ENCODE measurements at places on chromosomes 16 and 17.

- DNase-seq = no peak
Observed at GRCh38 chr17:63153488-63153887, 187.5 kb downstream of the TANC2 start.

- no peak for DNase-seq
Observed at GRCh38 chr17:32516940-32517701, 30.3 kb downstream of the CDK5R1 start.

DNA sequence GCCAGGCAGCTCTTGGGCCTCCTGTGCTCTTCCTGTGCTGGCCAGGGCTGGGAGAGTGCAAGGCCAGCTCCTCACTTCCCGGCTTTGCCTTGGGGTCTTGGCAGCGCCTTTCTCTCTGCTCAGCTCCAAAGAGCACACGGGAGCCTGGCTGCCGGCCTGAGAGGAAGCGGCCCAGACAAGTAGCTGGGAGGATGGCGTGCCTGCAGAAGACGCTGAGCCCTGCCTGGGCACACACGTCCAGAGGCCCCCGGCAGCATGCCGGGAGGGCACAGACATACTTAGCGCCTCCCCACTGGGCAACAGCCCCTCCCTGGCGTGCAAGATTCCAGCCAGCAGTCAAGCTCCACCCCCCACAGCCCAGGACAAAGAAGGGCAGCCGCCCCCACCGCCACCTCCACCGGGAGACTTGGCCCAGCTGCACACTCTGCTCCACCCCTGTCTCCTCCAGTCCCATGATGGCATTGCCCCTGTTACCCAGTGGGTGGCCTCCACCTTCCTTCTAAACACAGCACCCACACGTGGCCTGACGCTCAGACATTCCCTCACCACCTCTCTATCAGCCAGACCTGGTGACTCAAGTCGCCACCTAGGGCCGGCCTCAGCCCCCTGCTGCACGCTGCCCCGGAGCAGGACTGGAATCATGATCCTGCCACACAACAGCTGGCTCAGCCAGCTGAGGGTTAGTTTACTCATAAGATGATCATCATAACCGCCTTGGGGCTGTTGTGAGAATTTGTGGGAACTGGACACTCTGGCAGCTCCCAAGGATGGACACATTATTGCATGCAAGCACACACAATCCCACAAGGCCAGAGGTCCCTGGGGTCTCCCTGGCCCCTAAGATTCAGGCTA is 12.4 kb downstream of the SGCA start:
- no peak for DNase-seq

GRCh38 chr16:50269061-50269705 is 2.8 kb downstream of the ADCY7 start:
- no peak for DNase-seq

- no peak for DNase-seq
Observed at GRCh38 chr17:17834974-17835373, 1.8 kb downstream of the SREBF1 start.

DNA sequence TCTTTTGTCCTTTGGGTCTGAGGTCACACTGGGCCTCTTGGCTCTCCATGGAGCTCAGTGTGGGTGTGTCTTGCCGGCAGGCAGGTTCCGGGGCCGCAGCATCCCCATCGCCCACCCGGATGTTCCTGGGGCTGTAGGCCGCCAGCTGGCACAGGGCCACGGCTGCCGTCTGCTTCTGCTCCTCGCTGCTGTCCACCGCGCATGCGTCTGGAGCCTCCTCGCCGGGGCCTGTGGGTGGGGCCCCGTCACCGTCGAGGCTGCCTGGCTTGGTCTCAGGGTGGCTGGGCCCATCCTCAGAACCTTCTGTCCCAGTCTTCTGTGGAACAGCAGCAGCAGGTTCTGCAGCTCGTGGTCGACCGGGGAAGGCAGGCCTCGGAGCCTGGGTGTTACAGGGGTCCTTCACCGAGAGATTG is 9.6 kb downstream of the ZNF750 start:
- DNase-seq = no peak

DNA sequence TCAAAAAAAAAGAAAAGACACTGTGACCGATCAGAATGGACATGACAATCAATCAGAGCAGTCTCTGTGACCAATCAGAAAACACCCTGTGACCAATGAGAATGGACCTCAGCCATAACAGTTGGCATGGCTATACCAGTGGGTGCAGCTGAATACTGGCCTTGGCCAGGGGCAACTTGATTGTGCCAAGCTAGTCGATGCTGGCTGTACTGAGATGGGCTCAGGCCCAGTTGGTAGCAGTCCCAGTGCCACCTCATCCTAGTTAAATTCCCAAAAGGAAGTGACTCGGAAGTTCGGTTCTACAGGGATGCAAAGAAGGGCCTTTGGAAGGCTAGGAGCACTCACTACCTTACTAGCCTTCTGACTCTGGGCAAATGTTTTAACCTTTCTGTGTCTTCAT is 37.2 kb upstream of the BCO1 start:
- no peak for DNase-seq

DNA sequence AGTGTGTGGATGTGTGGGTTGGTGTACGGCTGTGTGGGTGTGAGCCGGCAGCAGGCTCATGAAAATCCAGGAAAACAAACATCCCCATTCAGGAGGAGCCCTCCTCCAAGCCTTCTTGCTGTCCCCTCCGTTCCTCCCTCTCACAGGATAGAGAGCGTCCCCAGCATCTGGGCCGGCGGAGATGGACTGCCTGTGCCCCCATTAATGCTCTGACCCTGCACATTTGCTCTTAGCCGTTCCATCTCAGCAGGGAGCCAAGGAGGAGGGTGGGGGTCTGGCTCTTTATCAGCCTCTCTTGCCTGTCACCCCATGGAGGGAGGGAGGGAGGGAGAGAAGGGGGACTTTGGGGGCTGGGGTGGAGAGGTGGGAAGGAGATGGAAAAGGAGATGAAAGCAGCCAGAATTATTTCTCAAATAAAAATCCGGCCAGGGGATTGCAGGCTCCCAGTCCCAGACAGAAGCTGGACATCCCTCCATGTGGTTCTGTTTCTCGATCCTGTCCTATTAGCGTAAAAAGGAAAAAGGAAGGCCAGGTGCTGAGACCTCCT is 240.0 kb upstream of the ZFHX3 start:
- DNase-seq = no peak

DNA sequence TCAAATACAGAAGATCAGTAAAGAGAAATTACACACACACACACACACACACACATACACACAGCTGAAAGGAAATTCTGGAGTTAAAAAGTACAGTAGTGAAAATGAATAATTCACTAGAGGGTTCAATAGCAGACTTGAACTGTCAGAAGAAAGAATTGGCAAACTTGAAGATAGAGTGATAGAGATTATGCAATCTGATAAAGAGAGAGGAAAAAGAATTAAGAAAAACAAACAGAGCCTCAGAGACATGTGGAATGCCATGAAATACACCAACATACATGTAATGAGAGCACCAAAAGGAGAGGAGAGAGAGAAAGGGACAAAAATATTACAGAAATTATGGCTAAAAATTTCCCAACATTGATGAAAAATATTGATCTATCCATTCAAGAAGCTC is 60.7 kb downstream of the MMD start:
- DNase-seq = no peak

GRCh38 chr17:31495022-31495885 is 103.8 kb downstream of the RAB11FIP4 start:
- DNase-seq = no peak

- DNase-seq = no peak
Observed at GRCh38 chr17:45432405-45433158, at the start of gene ARHGAP27. ARHGAP27 (minus strand) TSS chr17:45432870; CDS start chr17:45430279, 2,591 bp downstream.

- DNase-seq = no peak
Observed at GRCh38 chr17:44333371-44333770, 8.7 kb upstream of the SLC25A39 start.

GRCh38 chr17:1271441-1271840 is 1.2 kb downstream of the BHLHA9 start:
- no peak for DNase-seq

DNA sequence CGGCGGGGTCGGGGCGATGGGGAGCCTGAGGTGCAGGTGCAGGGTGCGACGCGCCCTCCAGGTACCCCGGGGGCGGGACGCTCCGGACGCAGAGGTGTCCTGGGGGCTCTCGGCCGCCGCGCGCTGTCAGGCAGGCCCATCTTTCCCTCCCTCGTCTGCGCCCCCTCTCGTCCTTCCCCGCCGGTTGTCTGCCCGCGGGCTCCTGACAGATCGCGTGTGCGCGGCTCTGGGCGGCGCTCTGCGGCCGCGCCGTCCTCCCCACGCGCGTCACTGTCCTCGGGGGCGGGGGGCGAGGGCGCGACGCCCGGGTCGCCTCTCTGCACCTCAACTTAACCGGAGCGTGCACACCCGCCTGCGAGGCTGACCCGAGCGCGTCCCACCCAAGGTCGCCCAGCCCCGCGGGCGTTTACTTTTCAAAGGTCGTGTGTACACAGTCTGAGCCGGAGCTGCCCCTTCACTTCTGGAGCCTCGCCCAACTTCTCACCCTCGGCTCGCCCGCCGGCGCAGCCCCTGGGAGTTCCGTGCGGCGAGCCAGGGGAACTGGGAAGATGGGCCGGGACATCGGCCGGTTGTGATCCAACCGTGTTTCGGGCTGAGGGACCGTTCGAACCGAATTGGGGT is 512 bp downstream of the AKAP1 start:
- DNase-seq = no peak

GRCh38 chr16:86505185-86505898 is 5.0 kb upstream of the FOXF1 start:
- DNase-seq = no peak

DNA sequence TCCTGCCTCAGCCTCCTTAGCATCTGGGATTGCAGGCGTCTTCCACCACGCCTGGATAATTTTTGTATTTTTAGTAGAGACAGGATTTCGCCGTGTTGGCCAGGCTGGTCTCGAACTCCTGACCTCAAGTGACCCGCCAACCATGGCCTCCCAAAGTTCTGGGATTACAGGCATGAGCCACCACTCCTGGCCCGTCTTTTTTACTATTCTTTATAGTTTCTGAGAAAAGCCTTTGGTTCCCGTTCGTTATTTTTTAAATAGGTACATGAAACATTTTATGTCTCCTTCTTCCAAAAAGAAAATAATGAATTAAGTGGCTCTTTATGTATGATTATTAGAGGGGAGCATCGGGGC is 570 bp upstream of the BCO1 start:
- DNase-seq = no peak

DNA sequence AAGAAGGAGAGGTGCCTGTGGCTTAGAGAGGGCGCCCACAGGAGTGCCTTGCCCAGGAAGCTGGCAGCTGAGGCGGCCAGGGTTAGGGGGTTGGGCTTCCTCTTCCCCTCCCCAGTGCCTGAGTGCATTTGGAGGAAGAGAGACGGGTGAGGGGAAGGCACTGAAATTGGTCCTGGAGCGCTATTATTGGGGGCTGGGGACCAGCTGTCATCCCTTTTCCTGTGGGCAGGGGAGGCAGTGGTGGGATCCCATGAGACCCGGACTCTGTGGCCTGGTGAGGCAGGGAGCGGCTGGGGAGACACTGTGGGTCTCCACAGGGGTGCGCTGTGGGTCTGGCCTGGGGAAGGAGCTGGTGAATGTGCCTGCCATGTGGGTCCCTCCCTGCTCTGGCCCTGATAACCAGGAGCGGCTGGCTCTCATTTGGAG is 259.7 kb downstream of the SEC14L1 start:
- DNase-seq = peak; percentile 58

DNA sequence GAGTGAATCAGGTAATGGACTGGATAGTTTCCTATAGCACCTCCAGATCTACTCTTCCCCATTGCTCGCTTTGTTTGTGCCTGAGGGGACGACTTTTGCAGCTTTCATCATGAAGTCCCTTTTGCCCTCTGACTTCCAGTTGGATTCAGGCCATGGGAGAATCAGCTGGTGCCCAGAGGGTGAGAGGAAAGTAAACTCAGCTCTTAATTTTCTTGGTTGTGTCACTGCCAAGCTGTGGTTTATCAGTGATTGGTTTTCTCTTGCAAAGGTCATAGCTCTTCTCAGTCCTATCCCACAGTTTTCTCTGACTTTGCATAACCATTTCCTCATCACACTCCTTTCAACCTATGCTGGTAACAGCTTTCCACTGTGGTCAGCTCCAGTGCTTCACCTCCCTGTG is 200.1 kb downstream of the KCNJ2 start:
- no peak for DNase-seq

DNA sequence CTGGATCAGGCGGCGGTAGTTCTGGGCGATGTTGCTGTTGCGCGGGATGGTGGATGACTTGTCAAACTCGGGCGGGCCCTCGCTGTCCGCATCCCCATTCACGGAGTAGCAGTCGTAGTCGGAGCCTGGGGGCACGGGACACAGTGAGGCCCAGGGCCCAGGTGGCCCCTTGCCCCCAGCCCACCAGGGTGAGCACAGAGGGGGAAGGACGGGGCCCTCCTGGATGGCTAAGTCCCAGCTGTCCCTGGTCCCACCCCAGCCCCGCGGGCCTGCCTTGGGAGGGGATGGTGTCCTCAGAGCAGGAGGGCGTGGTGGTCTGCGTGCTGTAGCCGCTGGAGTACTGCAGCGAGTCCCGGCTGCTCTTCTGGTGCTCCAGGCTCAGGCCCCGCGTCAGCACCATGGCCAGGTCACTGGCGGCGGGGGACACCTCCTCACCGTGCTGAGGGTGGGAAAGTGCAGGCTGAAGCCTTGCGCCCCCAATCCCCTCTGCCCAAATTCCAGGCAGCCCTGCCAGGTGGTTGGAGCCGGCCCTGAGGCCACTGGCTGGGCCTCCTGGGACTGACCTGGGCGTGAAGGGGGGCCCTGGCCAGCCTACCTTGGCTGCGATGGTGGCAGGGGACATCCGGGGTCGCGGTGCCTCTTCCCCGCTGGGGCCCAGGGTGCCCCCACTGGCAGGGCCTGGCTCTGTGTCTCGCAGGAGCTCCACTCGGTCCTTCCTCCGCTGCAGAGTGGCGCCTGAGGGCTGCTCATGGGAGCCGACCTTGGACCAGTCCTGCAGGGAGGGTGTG is 18.2 kb downstream of the IL34 start:
- DNase-seq = no peak

DNA sequence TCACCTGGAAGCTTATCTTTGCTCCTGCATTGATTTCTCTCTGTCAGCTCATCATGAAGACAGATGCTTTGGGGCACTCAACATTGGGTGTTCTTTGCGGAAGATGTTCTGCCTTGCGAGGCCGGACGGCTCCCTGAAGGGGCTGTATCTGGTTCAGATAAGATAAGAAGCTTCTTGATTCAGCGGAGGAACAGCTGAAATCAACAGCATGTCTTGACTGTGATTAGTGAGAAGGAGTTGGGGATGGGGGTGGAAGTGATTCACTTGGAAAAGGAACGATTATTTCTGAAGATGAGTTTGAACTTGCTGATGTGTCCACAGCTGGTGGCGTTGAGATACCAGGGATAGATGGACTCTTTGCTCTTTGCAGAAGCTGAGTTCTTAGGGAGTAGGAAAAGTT is 126.9 kb upstream of the WSCD1 start:
- no peak for DNase-seq

DNA sequence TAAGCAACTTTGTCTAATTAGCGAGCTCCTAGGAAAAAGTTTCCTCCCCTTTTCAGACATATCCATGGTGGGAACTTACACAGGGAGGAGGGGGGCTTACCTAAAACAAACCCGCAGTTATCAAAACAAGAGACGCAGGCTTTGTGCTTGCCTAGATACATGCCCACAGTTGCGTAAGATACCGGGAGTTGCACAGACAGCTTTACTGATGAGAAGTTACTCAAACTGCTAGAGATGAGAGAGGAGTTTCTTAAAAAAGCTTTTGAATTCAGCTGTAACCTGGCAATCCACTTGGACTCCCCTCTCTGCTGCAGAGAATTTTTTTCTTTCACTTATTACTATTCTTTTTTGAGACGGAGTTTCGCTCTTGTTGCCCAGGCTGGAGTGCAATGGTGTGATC is 6.8 kb upstream of the ZP2 start:
- no peak for DNase-seq

- no peak for DNase-seq
Observed at GRCh38 chr16:63442246-63442645, 1406.0 kb upstream of the CDH8 start.

- no peak for DNase-seq
Observed at GRCh38 chr16:4893103-4893862, 43.7 kb downstream of the PPL start.
